ENCODE measurements at places on chromosomes 16 and 17.

GRCh38 chr17:4174556-4174955, 31.6 kb downstream of the CYB5D2 start:
- no peak for DNase-seq
- H3K27ac ChIP-seq, result peak overlapping the region; percentile 18
- H3K4me1 ChIP-seq, result peaks cover 52% of the 10 kb centered on the region
- no peak overlapping the region for H3K4me3 ChIP-seq

GRCh38 chr17:32114536-32114935, 27.8 kb upstream of the RHOT1 start:
- H3K4me1 ChIP-seq, result peaks cover 14% of the 10 kb centered on the region
- no peak overlapping the region for H3K27ac ChIP-seq
- H3K4me3 ChIP-seq, result no peak overlapping the region
- no peaks in the 10 kb centered on the region for H3K27me3 ChIP-seq

DNA sequence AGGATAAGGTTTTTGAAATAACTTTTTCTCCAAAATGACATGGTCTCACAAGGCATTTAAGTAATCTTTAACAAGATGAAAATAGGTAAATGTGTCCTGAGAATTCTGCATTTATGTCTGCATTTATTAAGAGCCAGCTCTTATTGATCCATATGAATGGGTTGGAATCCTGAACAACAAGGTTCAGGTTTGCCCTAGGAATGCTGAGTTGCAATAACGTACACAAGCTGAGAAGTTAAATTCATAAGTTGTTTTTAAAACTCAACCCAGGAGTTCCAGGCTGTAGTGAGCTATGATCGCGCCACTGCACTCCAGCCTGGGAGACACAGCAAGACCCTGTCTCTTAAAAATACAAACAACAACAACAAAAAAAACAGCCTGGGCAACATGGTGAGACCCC, 28.1 kb downstream of the GLG1 start:
- DNase-seq, result no peak
- H3K27ac ChIP-seq, result no peak overlapping the region

- H3K27ac ChIP-seq, result no peak overlapping the region
- DNase-seq, result no peak
- no peaks in the 10 kb centered on the region for H3K4me1 ChIP-seq
- H3K27me3 ChIP-seq, result no peaks in the 10 kb centered on the region
These were observed 95.6 kb upstream of the HLF start for GRCh38 chr17:55168958-55169687.

- H3K27ac ChIP-seq, result no peak overlapping the region
- no peaks in the 10 kb centered on the region for H3K36me3 ChIP-seq
- no peak overlapping the region for H3K4me3 ChIP-seq
- H3K4me1 ChIP-seq, result no peaks in the 10 kb centered on the region
- DNase-seq, result no peak
These were observed 12.3 kb downstream of the CACNG4 start for GRCh38 chr17:66976781-66977201.

- no peak for DNase-seq
- peaks cover 54% of the 10 kb centered on the region for H3K4me1 ChIP-seq
- peak overlapping the region; percentile 90 for H3K27ac ChIP-seq
- H3K4me3 ChIP-seq, result peak overlapping the region; percentile 78
- peaks cover 28% of the 10 kb centered on the region for H3K36me3 ChIP-seq
These were observed 2.9 kb downstream of the IKZF3 start for GRCh38 chr17:39861235-39861634.

GRCh38 chr16:57758331-57759117, 23.0 kb downstream of the KATNB1 start:
- DNase-seq, result no peak
- H3K4me3 ChIP-seq, result no peak overlapping the region
- no peak overlapping the region for H3K27ac ChIP-seq
- H3K36me3 ChIP-seq, result peaks cover 11% of the 10 kb centered on the region
- no peaks in the 10 kb centered on the region for H3K4me1 ChIP-seq

DNA sequence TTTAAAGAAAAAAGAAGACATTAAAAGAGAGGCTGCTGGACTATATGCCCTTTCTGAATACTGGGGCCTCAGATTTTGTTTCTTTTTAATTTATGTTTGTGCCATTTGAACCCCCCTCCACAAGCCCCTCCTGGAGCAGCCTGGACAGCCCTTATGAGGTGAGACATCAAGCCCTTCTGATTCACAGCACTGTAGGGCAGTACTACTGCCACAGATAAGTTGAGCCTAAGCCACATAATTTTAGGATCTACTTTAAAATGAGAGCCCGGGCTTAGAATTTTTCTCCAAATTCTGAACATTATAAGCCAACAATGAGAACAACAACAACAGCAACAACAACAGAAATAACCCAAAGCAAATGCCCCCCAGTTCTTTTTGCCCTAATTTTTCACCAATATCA, 256.9 kb upstream of the SALL1 start:
- no peak overlapping the region for H3K4me3 ChIP-seq
- H3K27ac ChIP-seq, result no peak overlapping the region
- DNase-seq, result no peak
- no peaks in the 10 kb centered on the region for H3K27me3 ChIP-seq

DNA sequence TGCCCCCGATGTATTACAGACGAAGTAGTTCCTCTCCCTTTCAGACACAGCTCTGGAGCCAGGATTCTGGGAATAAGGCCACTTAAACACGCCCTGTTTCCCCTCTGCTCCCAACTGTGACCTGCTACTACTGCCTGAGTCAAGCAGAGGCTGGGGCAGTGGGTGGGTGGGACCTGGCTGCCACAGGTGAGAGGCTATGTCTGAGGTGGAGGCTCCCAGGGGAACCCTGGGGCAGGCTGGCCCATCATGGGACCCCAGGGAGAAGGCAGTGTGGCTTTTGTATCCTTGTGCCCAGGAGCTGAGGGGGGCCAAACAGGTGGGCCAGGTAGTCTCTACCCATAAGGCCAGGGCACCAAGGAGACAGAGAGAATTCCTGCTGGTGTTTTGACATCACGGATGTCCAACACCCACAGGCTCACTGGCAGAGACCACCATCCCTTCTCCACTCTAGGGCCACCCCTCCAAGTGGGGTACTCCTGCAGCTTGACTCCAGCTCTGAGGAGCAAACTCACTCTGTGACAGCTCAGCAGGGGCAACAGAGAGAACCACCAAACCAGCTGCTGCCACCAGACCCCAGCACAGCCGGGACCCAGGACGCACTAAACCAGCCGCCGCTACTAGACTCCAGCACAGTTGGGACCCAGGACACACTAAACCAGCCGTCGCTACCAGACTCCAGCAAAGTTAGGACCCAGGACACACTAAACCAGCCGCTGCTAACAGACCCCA, 105.3 kb upstream of the SMURF2 start:
- H3K4me1 ChIP-seq, result no peaks in the 10 kb centered on the region
- no peak for DNase-seq
- H3K27ac ChIP-seq, result no peak overlapping the region
- H3K27me3 ChIP-seq, result no peaks in the 10 kb centered on the region
- H3K36me3 ChIP-seq, result no peaks in the 10 kb centered on the region

DNA sequence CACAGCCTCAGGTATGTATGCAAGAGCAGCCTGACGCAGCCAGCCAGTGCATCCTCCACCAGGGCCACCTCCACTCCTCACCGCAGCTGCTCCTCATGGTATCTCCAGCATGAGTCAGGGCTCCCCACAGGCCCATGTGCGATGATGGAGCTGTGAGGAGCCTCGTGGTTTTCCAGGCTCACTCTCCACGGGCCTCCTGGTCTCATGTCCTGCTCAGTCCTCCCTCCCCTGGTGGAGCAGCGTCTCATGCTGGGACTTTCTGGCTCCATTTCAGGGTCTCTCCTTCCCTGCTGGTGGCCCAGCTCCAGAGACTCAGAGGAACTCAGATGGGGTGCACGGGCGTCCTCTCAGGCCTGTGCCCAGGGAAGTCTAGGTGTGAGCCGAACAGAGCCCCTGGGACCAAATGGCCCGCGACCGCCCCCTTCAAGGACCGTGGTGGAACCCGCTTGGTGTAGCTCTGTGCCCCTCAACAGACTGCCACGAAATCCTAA, 70.4 kb downstream of the METRNL start:
- DNase-seq, result no peak
- no peaks in the 10 kb centered on the region for H3K36me3 ChIP-seq

DNA sequence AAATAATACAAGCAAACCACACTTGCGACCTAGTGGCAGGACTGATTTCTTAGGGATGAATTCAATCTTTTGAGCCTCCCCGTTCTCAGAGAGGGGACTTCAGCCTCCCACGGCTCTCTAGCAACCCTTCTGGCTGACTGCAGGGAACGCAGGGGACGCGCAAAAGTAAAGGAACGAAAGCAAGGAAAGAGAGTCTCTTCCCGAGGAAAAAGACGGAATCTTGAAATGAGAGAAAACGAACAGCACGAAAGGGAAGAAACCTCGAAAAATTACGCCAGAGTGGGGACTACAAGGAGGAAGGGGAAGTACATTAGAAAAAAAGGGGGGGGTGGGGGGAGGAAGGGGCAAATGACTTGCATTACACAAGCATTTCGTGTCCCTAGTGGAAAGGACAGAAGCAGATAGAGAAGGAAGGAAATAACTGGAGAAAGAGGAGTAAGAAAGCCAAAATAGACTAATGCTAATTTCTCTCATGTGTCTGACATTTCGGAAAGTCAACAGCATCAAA, 1.2 kb downstream of the GRB2 start:
- H3K4me1 ChIP-seq, result peaks cover 42% of the 10 kb centered on the region
- peak overlapping the region; percentile 98 for H3K4me3 ChIP-seq

- H3K4me3 ChIP-seq, result no peak overlapping the region
- no peak for DNase-seq
- H3K4me1 ChIP-seq, result peaks cover 2% of the 10 kb centered on the region
- no peaks in the 10 kb centered on the region for H3K27me3 ChIP-seq
- no peaks in the 10 kb centered on the region for H3K36me3 ChIP-seq
- H3K27ac ChIP-seq, result no peak overlapping the region
These were observed 17.9 kb downstream of the TBC1D28 start for GRCh38 chr17:18626152-18626870.

GRCh38 chr16:66220702-66221101, 145.8 kb upstream of the CDH5 start:
- DNase-seq, result no peak
- no peaks in the 10 kb centered on the region for H3K4me1 ChIP-seq
- H3K27ac ChIP-seq, result no peak overlapping the region
- H3K4me3 ChIP-seq, result no peak overlapping the region
- peaks cover 7% of the 10 kb centered on the region for H3K27me3 ChIP-seq

DNA sequence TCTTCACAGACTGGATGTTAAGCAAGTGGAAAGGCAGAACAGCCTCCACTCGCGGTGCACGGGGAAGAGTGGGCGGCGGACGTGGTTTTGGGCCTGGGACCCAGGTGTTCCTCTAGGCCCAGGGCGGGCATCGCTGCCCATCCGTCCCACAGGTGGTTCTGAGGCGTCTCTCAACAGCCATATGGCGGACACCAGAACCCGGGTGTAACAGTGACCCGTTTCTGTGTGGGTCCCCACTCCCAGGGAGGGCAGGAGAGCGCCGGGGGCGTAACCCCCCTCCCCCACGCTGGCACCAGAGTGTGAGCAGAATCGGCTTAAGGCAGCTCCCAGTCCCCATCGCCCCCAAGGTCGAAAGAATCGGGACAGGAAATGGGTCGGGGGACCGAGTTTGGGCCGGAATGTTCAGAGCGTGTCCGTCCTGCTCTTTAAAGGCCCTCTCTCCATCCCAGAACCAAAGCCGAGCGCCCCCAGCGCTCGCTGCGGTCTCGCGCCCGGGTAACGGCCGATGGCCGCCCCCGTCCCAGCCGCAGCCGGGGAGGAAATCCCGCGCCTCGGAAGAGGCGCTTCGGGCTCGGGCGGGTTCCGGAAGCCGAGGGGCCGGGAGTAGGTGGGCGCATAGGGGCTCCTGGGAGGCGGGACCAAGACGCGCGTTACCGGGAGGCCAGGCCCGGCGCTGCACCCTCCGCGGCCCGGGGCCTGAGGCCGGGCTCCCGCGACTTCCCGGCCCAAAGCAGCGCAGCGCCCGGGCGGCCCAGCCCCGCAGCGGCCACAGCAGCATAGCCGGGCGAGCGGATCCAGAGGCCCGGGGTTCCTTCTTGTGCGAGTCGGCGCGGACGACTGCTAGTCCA, at the start of gene TK2:
TSS of gene TK2 (minus strand) at position 839 of the 848 bp plus-strand sequence. CDS start at position 778, 61 bp downstream.
- H3K27ac ChIP-seq, result peak within 1 kb of the TSS; percentile 82
- H3K4me1 ChIP-seq, result peaks cover 52% of the 10 kb centered on the region
- peak; percentile 79 for DNase-seq
- H3K27me3 ChIP-seq, result peaks cover 4% of the 10 kb centered on the region

GRCh38 chr16:55706739-55707384, 51.1 kb downstream of the SLC6A2 start:
- no peak for DNase-seq
- peaks cover 20% of the 10 kb centered on the region for H3K27me3 ChIP-seq
- no peaks in the 10 kb centered on the region for H3K36me3 ChIP-seq
- H3K4me1 ChIP-seq, result no peaks in the 10 kb centered on the region
- H3K4me3 ChIP-seq, result no peak overlapping the region

GRCh38 chr17:58829172-58829637, 73.6 kb downstream of the PPM1E start:
- no peak for DNase-seq
- H3K27me3 ChIP-seq, result peaks cover 27% of the 10 kb centered on the region
- no peak overlapping the region for H3K27ac ChIP-seq
- H3K36me3 ChIP-seq, result no peaks in the 10 kb centered on the region
